ENCODE measurements at places on chromosomes 2 and 18.

GRCh38 chr2:237932731-237933131, 34.1 kb upstream of the UBE2F start:
- DNase-seq = peak; percentile 15

GRCh38 chr2:8565399-8566154, 116.3 kb upstream of the ID2 start:
- no peak for DNase-seq

GRCh38 chr2:176503776-176504175, 234.5 kb downstream of the MTX2 start:
- DNase-seq = no peak

GRCh38 chr18:3118195-3119010, 101.4 kb downstream of the MYOM1 start:
- peak; percentile 27 for DNase-seq

- no peak for DNase-seq
These were observed 112.9 kb downstream of the AFF3 start for GRCh38 chr2:100029460-100029859.

- DNase-seq = peak; percentile 22
These were observed 1304.3 kb upstream of the DDX18 start for GRCh38 chr2:116510117-116510671.
